ENCODE measurements at places on chromosomes 13 and 19.
A peak's percentile ranks its signal among the peaks of the same experiment; 100 is the strongest.

DNA sequence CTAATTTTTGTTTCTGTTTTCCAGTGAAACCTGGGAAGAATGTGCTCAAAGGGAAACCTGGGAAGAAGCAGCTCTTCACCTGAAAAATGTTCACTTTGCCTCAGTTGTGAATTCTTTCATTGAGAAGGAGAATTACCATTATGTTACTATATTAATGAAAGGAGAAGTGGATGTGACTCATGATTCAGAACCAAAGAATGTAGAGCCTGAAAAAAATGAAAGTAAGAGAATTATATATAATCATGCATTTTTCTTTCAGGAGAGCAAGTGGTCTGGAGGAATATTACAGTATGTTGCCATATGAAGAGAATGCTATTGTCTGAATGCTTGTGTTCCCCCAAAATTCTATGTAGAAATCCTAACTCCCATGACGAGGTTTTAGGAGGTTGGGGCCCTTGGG lies 3.4 kb downstream of the NUDT15 start:
- no peak for ATAC-seq

- no peak for ATAC-seq
Observed at GRCh38 chr13:113148940-113149503, 9.4 kb upstream of the PROZ start.

DNA sequence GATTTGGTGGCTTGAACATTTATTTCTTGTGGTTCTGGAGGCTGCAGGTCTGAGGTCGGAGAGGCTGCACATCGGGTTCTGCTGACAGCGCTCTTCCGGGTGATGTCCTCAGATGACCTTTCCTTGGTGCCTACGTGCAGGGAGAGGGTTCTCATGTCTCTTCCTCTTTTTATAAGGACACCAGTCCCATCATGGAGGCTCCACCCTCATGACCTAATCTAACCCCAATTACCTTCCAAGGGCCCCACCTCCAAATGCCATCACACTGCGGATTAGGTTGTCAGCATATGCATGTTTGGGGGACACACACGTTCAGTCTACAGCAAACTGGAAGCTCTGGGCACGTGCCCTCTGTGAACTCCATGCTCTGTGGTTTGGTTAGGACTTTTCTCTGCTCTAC lies 338.6 kb downstream of the FGF9 start:
- ATAC-seq, result no peak

- ATAC-seq, result no peak
Observed at GRCh38 chr19:9565900-9566705, 18.2 kb downstream of the ZNF121 start.

DNA sequence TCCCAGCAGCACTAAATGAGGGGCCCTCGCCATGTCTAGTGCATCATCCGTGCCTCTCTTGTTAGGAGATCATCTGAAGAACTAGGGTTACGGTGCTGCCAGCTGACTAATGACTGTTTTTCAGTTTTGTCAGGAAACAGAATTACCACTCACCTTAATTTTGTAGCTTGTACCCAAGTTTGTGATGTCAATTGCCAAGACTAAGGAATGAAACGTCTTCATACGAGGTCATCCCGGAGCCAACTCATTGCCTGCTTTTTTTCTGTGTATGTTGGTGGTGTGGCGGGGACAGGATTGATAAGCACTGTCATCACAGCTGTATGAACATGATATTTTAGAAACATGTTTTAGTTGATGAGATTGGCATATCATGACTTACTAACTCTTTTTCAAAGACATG lies 100.6 kb downstream of the TNFRSF19 start:
- no peak for ATAC-seq

DNA sequence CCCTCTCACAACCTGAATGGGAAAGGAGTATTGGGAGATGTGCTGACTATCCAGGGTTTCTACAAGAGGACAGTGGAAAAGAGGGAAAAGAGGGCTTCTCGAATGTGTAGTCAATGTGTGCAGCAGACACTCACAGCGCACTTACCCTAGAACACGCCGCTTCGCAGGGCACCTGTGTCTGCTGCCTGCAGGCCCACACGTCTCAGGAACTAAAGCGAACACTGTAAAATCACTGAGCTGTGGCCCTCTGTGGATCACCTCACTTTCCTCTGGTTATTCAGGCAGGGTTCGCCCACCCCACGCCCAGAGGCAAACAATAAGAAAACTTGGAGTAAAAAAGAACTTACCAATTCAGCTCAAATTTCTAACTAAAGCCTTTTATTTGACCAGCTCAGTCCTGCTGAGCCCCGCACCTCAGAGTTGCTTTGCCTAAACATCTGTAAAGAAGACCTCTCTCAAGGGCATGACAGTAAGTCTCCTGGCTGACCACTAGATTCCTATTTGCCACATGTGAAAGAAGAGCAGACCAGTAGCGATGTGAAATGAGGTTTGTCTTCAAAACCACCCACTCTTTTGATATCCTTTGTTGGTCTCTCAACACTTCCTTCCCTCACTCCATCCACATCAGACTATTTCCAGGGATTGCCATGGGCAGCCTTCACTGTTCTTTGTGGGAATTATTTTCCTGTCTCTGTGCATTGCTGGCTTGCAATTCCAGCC lies 19.3 kb upstream of the DOCK9 start:
- no peak for ATAC-seq

DNA sequence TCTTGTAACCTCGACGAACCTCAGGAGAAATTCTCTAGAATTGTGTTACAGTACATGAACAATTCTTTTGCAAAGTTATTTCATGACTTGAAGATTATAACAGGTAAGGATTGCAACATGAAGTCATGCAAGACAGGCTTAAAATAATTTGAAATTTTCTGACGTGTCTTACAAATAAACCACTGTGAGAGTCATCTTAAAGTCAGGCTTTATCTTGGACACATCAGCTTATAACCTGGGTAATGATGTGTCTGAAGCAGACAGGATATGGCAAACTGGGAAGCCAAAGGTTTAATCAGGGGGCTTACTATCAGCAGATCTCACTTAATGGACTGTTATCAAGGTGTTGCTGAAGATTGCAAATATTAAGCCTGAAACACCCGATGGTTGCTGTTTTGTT lies 407.8 kb downstream of the KLF5 start:
- ATAC-seq, result no peak

DNA sequence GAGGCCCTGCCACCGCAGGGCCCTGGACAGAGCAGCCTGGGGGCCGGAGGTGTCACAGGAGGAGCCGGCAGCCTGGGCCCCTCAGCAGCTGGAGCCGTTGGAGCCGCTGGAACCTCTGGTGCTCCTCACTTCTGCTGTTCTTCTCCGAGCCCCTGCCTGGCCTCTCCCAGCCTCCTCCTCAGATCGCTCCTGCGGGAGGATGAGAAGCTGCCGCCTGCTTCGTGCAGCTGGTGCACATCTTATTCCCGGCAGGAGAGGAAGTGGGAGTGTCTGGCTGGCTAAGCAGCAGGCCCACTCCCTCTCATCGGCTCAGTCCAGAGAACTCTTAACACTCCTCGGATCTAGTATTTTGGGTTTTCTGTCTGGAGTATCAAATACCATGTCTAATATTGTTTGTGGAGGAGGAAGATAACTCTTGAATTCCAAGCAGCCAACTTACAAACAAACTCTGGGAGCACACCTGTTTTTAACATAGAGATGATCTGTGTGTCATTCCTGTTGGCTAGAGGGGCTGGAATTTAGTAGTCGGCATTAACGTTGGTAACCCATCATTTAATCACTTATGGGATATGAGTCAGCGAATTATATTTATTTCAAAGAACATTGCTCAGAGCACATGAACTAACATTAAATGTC lies 37.1 kb upstream of the RNF113B start:
- ATAC-seq, result no peak

DNA sequence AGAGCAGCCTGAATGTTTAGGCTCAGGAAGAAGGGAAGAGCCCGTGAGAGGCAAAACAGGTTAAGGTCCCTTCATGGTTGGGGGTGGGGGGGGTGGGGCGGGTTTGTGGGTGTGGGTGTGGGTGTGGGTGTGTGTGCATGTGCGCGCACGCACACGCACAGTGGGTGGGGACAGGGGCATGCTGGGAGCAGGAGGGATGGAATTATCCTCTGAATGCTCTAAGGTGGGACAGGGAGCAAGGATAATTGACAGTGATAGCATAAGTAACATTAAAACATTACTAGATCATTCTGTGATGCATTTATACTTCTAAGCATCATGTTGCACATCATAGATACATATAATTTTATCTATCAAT lies 64.7 kb downstream of the CCDC70 start:
- no peak for ATAC-seq

- ATAC-seq, result no peak
Observed at GRCh38 chr19:3660493-3661219, 34.1 kb upstream of the CACTIN start.

GRCh38 chr13:107770541-107770940 lies 444.8 kb downstream of the LIG4 start:
- ATAC-seq, result no peak

- no peak for ATAC-seq
Observed at GRCh38 chr19:30077851-30078355, 135.9 kb downstream of the URI1 start.

DNA sequence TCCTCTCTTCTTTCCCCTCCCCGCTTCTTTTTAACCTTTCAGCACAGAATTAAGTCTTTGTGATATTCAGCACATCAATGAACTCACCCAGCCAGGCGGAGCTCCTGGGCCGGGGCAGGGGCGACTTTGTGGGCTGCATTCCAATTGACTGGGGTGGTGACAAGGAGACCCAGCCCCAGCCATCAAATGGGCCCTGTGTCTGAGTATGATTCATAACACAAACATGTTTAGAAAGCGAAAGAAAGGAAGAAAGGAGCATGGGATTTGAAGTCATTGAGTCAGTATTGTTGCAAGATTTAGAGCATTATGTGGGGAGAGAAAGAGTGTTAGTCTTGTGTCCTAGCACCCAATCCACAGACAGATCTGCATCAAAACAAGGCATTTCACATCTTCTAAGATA lies 185.3 kb downstream of the LHFPL6 start:
- no peak for ATAC-seq

- no peak for ATAC-seq
Observed at GRCh38 chr19:37975071-37975470, 68.1 kb downstream of the SIPA1L3 start.

DNA sequence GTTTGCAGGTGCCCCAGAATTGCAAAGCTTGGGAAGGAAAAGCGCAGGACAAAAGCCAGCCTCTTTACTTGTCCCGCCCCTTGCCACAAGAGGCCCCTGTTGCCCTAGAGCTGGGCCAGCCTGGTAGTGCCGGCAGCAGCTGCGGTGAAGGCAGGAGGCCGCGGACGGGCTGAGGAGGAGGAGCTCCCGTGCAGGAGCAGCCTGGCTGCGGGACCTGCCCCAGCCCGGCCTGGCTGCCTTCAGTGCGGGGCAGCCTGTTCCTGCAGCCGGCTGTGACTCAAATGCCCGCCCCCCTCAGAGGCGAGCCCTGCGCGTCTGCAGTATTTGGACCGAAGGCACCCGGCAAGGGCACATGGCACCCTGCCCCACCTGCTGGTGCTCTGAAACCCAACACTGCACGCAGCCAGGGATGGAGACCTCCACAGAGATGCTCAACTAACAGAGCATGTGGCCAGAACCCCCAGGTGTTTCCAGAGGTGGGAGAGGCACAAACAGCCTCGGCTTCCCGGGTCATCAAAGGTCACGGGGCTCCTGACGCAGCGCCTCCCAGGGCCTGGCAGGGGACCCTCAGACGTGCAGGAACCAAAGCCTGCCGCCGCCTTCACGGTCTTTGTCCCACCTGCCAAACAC lies 29.7 kb downstream of the NAXD start:
- ATAC-seq, result peak; percentile 85

DNA sequence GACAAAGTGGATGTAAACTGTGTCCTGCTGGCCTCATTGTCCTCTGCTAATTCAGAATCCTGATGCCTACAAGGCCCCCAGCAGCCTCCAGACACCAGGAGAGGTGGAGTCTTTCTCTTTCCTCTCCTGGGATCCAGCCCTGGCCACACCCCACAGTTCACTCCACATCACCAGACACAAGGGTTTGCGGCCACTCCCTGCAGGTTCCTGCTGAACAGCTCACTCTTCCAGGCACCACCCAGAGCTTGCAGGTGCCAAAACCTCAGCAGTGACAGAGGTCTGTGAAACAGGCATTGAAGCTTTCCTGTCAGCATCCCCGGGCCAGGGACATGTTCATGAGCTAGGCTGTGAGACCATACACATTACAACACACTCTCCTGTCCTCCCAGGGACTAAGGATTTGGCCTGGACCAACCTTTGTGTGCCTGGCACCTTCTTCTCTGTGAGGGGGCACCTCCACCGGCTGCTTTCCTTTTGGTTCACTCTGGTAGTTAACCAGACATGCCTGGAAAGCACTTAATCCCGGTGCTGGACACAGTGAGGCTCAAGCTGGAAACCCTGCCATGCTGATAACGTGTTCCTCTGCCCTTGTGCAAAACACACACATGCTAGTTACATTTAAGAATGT lies 11.1 kb upstream of the ATP12A start:
- ATAC-seq, result no peak

- no peak for ATAC-seq
Observed at GRCh38 chr13:105502193-105502592, 1033.3 kb downstream of the EFNB2 start.

- ATAC-seq, result no peak
Observed at GRCh38 chr19:45275370-45275971, 24.4 kb downstream of the MARK4 start.

GRCh38 chr19:13097463-13098258 lies 5.0 kb downstream of the LYL1 start:
- ATAC-seq, result no peak

DNA sequence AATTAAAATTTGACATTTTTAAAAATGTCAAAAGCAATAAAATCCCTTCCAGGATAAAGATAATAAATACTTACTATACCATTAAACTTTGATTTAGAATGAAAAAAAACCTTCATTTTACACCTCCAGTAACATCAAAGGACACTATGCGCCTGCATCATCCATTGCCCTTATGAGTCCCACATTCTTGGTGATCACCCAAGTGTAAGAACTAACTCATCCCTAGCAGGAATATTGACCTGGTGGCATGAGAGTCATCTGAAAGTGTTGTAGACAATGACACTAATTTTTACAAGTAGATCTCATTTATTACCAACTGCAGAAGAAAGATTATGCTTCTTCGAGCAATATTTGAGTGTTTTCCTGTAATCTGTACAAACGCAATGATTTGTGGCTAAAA lies 1128.9 kb downstream of the EFNB2 start:
- no peak for ATAC-seq

All from activated T-helper 17 cell treated with anti-CD3 and anti-CD28 coated beads, Interleukin-2, amount 50 U/mL, for 72 hours (primary cell).